ENCODE measurements at places on chromosomes 12 and 14.

DNA sequence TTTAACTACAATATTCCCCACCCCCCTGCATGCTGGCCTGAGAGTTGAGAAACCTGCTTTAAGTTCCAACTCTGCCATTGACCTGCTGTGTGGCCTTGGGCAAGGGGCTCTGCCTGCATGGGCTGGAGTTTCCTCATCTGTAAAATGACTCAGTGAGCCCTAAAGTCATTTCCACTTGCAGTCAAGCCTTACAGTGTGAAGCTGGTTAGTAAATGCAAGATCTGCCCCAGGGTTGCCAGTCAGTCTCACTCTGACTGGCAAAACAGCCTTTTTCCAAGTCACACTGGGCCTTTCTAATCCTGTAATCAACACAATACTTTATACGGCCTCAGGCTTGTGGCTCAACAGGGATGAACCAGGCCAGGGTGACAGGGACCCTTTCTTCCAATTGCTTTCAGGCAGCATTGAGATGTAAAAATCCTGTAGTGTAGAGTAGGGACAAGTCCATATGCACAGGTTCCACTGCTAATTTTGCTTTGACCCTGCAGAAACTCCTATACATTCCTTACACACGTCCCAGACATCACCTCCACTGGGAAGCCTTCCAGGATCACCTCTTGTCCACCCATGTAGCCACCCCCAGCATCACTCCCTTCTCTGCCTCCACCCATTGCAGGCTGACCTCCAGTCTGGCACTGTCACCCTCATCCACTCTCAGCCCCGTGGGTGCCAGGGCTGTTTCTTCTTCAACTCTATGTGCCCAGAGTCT lies 42.6 kb upstream of the PRIMA1 start:
- no peak for DNase-seq

DNA sequence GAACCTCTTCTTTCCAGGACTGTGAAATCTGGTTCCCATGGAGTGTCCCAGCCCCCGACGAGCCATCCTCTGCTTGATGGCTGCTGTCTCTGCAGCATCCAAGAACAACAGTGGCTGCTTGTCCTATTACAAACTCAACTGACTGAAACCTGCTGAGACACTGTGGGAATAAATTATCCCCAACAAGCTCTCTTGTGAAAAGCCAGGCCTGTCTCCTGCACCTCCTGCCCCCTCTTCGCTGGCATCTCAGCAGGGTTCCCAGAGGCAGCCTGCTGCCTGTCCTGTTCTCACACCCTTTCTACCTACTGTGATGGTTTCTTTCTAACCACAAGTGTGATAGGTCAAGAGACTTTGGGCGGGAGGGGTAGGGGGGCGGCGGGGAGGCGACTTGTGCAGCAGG lies 180.2 kb downstream of the TSPAN9 start:
- DNase-seq, result no peak

- DNase-seq, result no peak
Measured at GRCh38 chr12:81468206-81468605, 290.9 kb downstream of the PPFIA2 start.

DNA sequence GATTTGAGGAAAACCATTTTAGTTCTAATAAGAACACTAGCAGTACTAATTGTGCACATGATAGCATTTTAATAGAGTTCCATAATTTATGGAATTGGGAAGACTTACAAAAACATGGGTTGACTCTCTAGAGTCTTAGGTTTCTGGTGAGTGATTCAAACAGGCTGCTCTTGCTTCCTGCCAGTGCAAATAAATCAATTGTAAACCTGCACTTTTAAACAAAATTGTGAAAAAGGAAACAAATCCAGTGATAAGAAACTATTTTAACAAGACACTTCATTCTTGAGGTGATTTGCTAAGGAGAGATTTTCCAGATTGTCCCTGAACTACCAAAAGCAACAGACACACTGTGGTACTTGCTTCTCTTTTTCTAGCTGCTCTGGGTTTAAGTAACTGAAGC lies 112.2 kb downstream of the CACNA1C start:
- DNase-seq, result no peak

DNA sequence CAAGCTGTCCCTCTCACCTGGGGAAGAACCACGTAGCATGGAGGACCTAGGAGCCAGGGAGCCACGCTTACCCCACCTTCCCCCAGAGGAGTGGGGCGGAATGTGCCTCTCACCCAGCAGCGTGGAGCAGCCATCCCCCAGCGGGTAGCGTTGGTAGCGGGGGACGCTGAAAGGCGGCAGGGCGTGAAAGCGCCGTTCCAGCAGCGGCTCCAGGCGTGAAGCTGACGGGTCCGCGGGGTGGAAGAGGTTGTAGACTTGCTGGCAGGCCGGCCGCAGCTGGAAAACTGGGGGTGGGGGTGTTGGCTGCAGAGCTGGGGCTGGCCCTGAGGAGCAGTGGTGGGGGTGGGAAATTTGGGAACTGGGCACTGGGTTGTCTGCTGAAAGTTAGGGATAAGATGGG lies 11.9 kb downstream of the ARL6IP4 start:
- no peak for DNase-seq

GRCh38 chr14:93173943-93174395 lies 10.7 kb downstream of the MOAP1 start:
- DNase-seq, result no peak

- no peak for DNase-seq
Measured at GRCh38 chr12:42798811-42799438, 209.4 kb upstream of the PRICKLE1 start.

DNA sequence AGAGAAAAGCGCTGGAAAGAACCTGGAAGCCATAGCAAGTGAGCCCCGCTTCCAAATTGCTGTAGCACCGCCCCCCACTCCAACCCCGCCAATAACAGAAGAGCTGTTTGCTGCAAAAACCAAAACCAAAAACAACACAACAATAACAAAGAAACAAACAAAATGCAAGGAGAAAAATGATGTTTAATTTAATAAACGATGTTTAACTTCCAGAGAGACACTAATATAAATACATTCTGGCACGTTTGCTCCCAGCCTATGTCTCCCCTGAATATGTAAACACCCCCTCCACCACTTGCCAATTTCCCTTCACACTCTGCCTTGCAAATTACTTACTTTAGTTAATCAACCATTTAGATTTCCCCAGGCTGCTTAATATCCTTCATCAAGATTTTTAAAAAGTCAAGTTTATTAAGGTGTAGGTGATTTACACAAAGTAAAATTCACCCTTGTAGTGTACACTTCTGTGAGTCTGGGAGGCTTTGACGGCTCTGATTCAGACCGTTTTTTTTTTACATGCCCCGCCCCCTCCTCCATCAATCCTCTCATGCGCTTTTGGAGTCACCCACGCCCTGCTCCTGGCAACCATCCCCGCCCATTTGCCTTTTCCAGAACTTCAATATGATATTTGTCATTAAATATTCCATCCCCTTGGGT lies 482 bp upstream of the IFI27L2 start:
- DNase-seq, result no peak

DNA sequence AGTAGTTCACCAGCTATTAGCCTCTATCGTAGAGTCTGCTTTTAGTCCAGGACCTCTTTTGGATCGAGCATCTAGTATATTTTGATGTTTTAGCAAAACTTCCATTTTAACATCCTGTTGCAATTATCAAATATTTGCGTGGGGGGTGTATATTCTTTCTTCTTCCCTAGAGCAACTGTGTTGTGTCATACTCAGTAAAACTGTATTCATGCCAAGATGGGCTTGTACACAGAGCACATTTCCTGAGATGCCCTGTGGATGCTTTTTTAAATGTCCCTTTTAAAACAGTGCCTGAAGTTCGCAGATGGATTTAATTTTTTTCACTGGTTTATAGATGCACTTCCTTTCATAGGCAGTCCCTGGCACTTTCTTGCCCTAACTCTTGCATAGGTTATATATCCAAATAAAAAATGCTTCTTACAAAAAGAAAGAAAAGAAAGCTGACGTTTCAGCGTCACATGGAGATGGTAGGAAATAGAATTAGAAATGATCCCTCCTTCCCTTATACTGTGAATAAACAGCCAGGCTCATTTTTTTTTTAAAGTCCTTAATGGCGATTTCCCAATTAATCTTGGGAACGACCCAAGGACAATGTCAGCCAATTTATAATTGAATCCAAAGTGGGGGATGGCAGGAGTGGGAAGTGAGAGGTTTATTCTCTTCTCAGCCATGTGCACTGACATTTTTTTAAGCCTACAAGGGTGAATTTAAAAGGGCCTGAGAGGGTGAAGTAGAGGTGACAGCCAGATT lies 247.0 kb downstream of the SLC41A2 start:
- peak; percentile 89 for DNase-seq

DNA sequence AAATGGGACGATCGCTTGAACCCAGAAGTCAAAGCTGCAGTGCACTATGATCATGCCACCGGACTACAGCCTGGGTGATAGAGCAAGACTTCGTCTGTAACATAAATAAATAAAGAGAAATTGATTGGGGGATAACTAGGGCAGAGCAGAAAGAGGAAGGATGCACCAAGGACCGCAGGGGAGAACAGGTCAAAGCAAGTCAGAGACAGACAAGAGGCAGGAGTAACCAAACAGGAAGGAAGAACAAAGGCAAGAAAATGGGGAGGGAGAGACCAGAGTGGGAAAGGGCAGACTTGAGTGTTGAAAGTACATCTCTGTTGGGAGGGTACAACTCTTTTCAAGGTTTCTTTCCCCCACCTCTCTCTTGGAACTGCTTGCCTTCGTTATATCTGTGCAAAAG lies 50.8 kb upstream of the ELK3 start:
- no peak for DNase-seq

- no peak for DNase-seq
Measured at GRCh38 chr12:70482764-70483163, 116.7 kb downstream of the KCNMB4 start.

DNA sequence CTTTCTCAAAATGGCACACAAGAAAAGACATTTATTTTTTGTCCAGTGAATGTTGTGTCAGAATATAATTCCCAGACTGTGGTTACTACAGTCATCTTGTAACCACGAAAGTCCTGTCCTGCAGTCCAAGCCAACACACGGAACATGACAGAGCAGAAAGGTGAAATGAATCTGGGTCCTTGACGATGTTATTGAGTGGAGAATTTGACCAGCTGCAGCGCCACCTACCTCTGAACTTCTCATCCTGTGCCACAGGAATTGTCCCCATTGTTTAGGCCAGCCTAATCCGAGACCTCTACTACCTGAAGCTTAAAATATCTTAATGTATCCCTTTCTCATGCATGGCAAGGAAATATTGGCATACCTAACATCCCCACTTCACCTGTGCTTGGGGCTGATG lies 64.1 kb upstream of the OTX2 start:
- no peak for DNase-seq

- no peak for DNase-seq
Measured at GRCh38 chr14:54207075-54207474, 189.7 kb upstream of the CDKN3 start.

DNA sequence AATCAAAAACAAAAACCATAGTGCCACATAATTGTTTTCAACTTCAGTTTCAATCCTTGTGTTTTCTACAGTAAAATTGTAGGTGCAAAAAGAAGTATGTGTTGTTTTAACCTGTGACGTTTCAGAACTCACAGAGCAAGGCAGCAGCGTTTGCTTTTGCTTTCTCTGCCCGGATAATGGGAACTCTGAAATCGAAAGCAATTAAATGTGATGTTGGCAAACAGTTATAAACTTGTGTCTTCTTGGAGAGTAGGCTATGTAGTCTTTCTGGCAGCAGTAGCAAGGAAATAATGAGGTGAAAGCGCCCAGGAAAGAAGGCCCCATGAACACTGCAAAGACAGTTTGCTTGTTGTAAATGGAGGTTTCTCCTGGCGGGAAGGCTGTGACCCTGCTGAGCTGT lies 39.1 kb downstream of the FNTB start:
- DNase-seq, result no peak

DNA sequence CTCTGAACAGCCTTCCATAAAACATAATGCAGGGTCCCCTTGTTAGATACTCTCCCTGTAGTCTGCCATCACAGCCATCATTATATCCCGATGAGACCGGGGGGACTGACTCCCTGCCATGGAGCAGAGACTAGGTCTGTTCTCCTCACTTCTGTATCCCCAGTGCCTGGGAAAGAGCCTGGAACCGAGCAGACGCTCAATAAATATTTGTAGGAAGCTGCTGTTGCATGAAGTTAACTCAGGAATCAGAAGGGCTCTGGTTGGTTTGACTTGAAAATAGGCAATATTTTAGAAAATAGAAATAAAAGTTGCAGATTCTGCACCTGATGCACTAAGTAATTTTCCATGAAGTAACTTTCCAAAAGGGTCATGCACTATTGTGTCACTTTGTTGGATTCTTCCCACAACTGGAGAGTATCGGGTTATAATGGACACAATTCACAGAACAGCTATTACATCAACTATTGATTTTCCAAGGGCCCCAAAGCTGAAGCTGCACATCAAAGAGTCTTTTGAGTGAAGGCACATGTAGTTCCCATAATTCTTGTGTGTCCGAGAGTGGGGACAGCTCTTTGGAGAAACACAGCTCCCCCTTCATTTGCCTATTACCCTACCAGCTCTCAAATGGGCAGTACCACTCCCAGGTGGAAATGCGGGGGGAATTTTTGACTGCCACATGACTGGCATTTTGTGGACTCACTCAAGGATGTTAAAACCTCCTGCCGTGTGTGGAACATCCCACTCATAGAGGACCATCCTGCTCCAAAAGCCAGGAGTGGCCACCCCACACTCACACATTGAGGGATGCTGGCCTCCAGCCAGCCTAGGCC lies 18.8 kb downstream of the CLMN start:
- DNase-seq, result no peak

GRCh38 chr14:73816393-73816816 lies 35.2 kb upstream of the PTGR2 start:
- DNase-seq, result no peak

- no peak for DNase-seq
Measured at GRCh38 chr14:93978735-93979134, 2.4 kb upstream of the ASB2 start.

DNA sequence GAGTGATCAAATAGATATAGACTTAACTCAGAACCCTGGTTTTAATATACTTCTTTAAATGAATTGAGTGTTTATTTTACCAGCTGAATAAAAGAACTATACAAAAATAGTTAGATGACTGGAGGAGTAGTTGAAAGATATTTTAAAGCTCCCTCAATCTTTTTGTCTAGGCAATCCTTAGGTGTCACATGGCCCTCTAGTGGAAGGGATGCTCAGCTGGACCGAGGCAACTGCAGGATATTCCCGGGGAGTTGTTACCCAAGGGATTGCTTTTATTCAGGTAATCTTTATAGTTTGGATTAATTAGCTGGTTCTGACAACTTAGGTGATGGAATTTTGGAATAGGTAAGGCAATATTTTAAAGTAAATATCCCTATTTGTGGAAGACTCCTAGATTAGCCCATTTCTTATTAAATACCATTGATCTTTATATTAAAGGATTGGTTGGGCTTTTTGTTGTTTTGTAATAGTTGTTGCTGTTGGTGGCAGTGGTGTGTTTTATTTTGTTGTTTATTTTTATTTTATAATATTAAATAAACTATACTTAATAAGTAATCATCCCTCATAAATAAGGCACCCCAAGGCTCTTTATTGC lies 57.1 kb downstream of the ZDHHC17 start:
- DNase-seq, result no peak

DNA sequence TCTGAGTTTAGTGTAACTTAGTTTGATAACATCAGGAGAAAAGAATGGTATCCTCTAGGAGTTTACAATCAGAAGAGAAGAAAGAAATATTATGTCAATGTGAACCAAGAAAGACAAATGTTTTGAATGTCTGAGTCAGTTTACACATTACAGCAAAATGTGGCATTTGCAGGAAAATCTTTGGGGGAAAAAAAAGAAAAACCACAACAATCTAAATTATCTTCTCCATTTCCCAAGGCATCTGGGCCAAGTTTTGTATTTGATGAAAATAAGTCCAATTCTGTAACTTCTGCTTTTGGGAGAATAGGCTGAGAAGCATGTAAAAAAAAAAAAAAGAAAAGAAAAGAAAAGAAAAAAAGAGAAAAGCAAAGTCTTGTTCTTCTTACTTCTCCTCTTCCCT lies 58.8 kb upstream of the FLRT2 start:
- DNase-seq, result no peak

GRCh38 chr14:53651096-53651740 lies 305.4 kb downstream of the BMP4 start:
- DNase-seq, result no peak

Measured in SK-N-MC (cell line).